ENCODE measurements at places on chromosomes 6 and 20.

DNA sequence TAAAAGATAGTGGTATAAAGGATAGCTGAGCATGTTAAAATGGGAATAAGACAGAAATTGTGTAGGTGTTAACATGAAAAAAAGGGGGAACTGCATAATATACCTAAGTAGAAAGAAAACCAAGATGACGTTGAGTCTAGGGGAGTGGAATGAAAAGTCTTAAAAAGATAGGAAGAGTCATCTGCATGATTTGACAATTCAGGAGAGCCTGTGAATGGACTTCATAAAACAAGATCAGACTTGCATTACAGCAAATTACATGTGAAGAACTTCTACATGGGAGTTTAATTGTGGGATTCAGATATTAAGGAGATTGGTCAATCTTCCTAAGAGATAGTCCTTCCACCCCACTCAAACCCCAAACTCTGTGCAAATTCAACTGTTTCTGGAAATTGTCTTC is 85.5 kb downstream of the WASF1 start:
- DNase-seq = no peak

DNA sequence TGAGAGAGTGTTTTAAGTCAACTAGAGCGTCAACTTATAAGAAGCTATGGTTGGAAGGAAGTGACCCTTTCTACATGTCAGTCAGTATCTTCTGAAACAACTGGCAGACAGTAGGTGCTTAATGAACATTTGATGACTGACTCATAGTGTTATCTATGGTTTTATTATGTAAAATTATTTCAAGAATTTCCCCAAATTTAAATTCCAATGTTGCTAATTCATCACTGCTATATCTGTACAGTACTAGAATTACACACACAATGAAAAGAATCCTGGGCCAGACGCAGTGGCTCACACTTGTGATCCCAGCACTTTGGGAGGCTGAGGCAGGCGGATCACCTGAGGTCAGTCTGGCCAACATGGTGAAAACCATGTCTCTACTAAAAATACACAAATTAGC is 721.4 kb upstream of the FLRT3 start:
- DNase-seq = no peak

- DNase-seq = no peak
Observed at GRCh38 chr20:14235355-14235754, 102.1 kb downstream of the FLRT3 start.

GRCh38 chr6:79863566-79863965 is 83.8 kb downstream of the ELOVL4 start:
- DNase-seq = no peak

- DNase-seq = no peak
Observed at GRCh38 chr6:16060039-16060438, 68.8 kb upstream of the MYLIP start.

DNA sequence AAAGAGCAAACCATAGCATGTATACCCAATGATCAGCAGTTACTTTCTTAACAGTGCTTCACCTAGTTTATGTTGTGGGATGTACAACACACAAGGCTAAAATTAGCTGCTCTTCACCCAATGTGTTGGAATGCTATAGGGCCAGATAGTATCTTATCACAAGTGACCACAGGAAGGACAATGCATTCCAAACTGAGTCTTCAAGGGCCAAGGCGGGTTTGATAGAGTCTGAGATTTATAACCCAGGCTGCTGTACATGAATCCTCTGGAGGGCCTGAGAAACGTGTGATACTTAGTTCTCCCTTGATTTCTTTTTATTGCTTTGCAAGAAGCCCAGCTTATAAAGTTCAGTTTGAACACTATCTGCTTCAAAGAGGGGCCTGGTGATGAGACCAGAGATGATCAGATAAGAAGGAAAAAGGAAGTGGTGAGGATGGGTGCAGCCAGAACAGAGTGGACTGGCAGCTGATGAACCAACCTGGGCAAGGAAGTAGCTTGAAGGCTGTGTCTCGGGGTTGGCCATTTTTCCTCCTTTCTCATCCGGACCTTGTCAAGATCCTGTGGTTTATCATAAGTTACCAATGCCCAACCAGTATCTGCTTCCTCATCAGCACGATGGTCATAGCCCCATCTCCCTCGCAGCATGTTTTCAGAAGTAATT is 62.2 kb upstream of the BMP2 start:
- no peak for DNase-seq

GRCh38 chr20:36463212-36464061 is 77.9 kb upstream of the MYL9 start:
- no peak for DNase-seq

- no peak for DNase-seq
Observed at GRCh38 chr6:7921632-7922092, 11.1 kb upstream of the TXNDC5 start.

- DNase-seq = no peak
Observed at GRCh38 chr6:2853769-2854395, 12.2 kb upstream of the SERPINB1 start.

- no peak for DNase-seq
Observed at GRCh38 chr20:31523361-31524283, 9.4 kb downstream of the HM13 start.

- no peak for DNase-seq
Observed at GRCh38 chr6:128305976-128306375, 214.4 kb downstream of the PTPRK start.

DNA sequence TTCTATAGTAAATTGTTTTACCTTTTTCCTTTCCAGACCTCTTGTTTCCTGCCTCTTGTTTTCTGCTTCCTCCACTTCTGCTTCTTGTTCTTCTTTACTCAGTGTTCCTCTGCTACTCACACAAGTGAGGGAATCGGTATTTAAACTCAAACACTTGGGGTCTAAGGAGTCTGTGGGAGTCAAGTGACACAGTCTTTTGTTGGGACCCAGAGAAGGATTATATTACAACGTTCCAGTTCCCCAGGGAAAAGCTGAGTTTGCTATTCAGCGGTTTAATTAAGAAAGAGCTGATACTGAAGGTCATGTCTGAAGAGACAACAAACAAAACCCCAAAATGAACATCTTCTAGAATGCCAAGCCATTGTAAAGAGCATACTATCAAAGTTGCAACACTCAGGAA is 107.8 kb upstream of the CITED2 start:
- DNase-seq = no peak

- DNase-seq = no peak
Observed at GRCh38 chr6:124901084-124901483, 61.2 kb upstream of the RNF217 start.

DNA sequence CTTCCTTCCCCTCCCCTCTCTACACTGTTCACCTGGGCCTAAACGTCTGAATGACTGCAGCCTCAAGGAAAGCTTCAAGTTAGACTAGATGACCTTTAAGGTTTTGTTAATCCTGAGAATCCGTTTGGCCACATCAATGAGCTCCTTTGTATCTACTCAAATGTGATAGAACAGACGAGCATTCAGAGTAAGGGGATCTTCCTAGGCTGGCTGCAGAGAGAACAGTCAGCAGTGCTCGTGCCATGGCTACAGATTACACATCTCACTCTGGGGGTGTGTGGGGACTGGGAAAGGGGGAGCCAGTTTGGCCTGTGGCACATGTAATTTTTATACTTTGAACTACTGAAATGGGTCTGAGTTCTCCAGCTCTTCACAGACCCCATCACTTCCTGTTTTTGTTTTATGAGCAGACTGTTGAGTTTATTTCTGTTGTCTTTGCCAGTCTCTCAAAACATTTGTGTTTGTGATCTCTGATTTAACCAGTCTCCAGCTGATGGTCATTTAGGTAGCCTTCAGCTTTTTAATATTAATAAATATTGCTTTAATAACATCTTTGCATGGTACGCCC is 50.9 kb downstream of the KCNS1 start:
- no peak for DNase-seq
